CD4-positive, alpha-beta T cell treated with Interleukin-10 for 1 hour (primary cell): ENCODE measurements at places on chromosomes 6 and 20.

GRCh38 chr6:42333612-42334011 lies 116.0 kb upstream of the MRPS10 start:
- DNase-seq = no peak

DNA sequence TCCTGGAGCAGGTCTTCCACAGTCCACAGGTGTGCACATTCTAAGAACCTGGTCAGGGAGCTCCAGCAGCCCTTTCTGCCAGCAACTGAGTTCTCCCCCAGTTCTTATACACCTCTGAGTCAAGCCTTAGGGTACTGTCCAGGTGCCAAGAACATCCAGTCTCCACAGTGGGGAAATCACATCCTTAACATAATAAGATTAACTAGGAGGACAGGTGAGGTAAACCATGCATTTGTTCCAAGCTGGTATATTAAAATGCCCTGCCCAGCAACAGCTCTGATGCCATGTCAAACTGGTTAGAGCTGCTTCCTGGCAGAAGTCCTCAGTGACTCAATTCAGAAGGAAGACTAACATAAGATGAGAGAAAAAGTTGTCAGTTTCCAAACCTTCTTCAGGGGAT lies 303.9 kb upstream of the SGK1 start:
- no peak for DNase-seq

GRCh38 chr6:152471456-152472265 lies 165.5 kb downstream of the SYNE1 start:
- no peak for DNase-seq

DNA sequence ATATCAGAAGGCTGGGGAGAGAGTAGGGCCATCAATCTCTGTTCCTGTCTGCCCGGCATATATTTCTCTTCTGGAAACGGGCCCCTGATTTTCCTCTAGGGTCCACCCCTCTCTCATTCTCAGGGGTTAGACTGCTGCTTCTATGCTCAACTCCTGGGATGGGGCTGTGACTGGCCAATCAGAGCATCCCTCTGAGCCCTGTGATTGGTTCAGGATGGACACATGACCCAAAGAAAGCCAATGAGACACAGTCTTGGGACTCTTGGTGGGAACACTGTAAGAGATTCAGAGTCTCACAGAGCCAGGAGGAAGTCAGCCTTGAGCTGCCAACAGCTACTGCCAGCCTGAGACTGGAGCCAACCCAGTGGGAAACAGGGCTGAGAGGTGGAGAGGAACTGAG lies 31.0 kb upstream of the KCNB1 start:
- DNase-seq = no peak

- no peak for DNase-seq
These were observed 189.4 kb upstream of the RREB1 start for GRCh38 chr6:6918216-6918983.

DNA sequence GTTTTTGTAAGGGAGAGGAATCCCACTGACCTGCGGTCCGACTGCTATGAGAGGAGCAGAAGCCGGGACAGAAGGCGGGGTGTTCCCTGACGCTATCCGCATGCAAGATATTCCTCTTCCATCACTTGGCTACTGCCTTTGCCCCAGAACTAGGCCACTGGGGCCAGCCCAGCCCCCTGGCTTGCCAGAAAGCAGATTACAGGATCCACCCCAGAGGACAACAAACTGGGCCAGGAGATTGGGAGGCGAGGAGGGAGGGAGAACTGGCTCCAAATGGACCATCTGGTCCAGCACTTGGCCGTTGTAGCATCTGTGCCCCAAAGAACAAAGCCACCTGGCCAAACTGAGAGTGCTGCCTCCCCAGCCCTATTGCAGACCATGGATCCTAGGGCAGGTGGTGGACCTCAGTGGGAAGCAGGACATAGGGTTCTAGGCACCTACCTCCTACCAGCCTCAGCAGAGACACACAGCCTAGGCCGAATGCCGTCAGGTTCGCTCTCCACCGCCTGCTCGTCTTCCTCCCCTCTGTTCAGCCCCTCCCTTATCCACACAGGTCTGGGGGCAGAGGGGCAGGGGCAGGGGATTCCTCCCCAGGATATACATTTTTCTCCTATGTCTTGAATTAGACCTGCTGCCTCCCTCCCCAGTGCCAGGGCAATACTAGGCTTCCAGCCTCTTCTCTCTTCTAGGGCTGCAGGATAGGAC lies 4.0 kb downstream of the MDGA1 start:
- no peak for DNase-seq

- DNase-seq = no peak
These were observed at the start of gene BMP2 for GRCh38 chr20:6767536-6768227. Gene BMP2 (plus strand): TSS chr20:6767686. CDS start chr20:6770127, 2,441 bp downstream.

DNA sequence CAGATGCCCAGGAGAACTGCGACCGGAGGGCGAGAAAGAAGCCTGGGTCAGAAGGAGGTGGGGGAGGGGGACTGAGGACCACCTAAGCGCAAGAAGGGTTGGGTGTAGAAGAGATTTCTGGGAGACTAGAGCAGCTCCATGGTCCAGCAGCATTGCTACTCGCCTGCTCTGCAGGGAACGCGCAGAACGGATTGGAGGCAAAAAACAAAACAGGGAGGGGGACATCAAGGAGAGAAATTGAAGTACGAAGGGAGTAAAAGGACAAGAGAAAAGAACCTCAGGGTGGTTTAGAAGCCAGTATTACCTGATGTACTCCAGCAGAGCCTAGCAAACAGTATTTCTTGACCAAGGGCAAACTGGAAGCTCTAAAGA lies 537 bp upstream of the GABBR1 start:
- DNase-seq = no peak

DNA sequence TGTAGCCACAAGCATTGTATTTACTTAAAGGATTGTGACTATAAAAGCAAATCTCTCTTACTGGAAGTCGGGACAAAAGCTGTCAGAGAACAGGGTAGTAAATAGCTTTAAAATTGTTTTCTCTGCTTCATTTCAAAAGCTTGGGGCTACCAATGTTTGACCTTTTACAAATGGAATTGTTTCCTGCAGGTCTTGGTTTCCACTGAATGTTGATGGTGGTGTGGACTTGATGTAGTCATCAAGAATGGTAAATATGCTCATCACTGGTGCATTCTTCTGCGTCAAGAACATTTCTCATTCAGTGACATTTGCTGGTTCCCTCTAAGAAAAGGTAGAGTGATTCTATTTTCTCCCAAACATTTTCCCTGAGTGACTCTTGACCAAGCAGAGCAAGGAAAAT lies 435.4 kb upstream of the KHDRBS2 start:
- DNase-seq = no peak
